ENCODE measurements at places on chromosomes 3 and 15. TPM values are rescaled to one million over a fixed set of nuclear protein-coding genes. Genes with fewer than 3 reads are reported as not detected.

DNA sequence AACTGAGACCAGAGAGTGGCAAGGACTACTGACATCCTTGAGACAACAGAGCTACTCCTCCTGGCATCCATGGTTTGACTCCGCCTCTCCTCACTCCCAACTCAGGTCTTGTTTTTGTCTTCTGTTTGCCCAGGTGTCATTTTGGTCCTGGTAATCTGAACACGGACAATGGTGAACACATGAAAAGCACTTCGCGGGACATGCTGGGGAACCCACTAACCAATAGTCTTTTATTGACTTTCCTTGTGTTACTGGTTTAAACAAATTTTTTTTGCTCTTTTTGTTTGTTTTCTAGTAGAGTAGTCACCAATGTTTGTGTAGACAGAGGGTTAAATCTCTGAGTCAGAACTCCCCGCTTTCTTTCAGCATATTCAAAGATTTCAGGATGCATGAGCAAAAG, 38.4 kb downstream of the LARP6 start:
- no peak for DNase-seq

GRCh38 chr3:131903988-131904415, 130.8 kb downstream of the CPNE4 start:
- DNase-seq: no peak

The CAMKV gene
- total RNA-seq: 518 TPM

- no peak for DNase-seq
Observed at GRCh38 chr15:70875001-70875782, 17.0 kb downstream of the THAP10 start.

The PODXL2 gene
- total RNA-seq: 139 TPM

- DNase-seq: no peak
Observed at GRCh38 chr3:176927280-176927679, 270.0 kb downstream of the TBL1XR1 start.

GRCh38 chr3:47422743-47423142, 41.9 kb downstream of the PTPN23 start:
- DNase-seq: no peak

DNA sequence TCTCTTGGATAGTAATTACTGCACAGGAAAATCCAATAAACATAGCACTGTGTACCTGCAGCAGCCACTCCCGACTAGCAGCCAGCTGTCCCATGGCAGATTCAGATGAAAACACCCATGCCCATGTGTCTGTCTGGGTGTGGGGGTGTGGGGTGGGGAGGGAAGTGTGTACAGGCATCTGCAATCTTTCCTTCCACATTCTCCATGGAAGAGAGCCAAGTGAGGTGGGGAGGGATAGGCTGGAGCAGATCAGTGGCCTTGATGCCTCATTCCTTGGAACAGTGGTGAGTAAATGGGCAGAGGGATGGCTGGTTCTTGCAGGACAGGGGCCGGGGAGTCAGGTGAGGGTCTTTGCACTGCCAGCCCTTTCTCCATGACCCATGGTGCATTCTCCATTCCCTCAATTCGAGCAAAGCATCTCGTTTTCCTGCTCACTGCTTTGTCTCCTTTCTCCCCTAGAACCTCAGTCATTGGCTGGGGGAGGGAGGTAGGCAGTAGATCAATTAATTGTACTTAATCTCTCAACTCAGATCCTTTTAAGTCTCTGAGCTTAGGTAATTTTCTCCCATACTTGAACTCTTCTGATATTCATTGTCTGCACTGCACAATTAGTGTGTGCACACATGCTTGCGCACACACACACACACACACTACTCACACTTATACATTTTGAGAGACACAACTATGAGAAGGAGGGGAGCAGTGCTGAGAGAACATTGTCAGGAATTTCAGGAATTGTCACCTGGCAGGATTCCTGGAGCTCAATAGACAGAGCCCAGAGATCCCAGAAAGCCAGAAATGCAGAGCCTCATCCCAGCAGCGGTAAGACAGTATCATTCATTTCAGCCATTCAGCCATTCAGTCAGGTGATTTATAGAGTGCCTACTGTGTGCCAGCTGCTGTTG, 31.9 kb downstream of the PDIA5 start:
- no peak for DNase-seq

GRCh38 chr3:114686621-114687020, 392.8 kb downstream of the TIGIT start:
- no peak for DNase-seq

GRCh38 chr3:42369304-42369703, 41.1 kb downstream of the LYZL4 start:
- no peak for DNase-seq

- no peak for DNase-seq
Observed at GRCh38 chr3:126486360-126486847, 10.7 kb upstream of the ZXDC start.

- DNase-seq: peak; percentile 71
Observed at GRCh38 chr15:77659350-77660321, 26.9 kb upstream of the LINGO1 start.

DNA sequence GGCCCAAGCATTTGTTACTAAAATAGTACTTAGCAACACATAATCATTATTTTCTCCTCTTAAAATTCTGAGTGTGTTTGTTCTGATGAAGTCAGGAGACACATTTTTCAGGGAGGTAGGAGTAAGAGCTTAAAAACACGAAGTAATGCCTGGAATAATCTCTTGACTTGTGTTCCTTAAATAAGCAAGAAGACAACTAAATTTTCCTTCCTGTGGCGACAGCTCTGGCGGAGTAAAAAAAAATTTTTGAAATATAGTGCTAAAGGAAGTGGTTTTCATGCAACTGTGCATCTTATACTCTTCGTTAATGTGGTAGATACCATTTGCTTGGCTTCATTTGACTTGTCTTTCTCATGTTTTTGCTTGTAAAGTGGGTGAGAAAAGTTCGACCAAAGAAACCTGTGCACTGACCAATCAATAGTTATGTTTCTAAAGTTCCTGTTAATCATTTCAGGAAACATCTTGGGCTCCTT, 11.1 kb upstream of the MBNL1 start:
- no peak for DNase-seq

DNA sequence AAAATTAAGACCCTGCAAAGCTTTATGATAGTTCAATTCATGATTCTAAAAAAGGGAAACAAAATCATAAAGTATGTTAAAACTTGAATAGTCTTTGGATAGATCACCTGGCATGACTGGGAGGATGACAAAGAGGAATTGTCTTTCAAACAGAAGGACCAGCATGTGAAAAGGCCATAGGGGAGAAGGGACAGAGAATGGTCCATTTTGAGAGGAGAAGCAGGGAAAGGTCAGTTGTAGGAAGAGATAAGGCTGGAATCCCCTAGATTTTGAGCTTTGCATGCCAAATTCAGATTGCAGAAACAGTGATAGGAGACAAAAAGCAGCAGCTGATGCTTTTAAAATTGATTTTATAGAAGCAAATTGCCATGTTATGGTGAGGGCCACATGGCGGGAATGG, 12.7 kb downstream of the PROS1 start:
- no peak for DNase-seq

The MGLL gene
- total RNA-seq: 10.3 TPM

GRCh38 chr15:62914461-62915079, 128.0 kb upstream of the TPM1 start:
- no peak for DNase-seq

The GOLGA6A gene
- 0.83 TPM for total RNA-seq

The CASR gene
- not detected for total RNA-seq

The CHRD gene
- total RNA-seq: 47.1 TPM

DNA sequence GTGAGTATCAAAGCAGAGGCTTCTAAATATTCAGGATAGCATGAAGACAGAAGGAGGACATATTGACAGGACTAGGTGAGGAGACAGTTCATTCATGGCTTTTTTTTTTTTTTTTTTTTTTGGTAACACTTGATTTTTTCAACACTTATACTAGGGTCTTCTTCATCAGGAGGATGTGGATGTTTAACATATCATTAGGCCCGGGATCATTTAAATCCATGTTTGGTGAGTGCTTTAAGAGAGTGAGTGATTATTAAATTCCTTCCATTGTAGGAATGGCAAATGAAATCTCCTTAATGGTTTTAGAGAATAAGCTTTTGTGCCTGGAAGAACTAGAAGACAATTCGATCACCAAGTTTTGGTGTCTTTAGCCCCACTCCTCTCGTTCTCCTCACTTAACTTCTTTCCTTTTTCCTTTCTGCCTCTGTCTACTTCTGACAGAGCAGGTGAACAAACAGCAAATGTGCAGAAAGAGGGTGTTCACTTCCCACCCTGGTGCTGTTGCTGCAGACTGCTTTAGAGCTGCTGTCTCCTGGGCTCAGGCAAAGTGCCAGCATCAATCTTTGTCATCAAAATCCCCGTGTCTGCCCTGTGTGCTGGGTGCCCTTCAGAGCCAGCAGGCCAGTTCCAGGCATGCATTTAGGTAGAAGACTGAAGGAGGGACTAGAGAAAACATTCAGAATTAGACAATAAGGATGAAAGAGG, 35.6 kb upstream of the RAB11A start:
- no peak for DNase-seq

- no peak for DNase-seq
Observed at GRCh38 chr3:58106061-58106460, 97.8 kb downstream of the FLNB start.

DNA sequence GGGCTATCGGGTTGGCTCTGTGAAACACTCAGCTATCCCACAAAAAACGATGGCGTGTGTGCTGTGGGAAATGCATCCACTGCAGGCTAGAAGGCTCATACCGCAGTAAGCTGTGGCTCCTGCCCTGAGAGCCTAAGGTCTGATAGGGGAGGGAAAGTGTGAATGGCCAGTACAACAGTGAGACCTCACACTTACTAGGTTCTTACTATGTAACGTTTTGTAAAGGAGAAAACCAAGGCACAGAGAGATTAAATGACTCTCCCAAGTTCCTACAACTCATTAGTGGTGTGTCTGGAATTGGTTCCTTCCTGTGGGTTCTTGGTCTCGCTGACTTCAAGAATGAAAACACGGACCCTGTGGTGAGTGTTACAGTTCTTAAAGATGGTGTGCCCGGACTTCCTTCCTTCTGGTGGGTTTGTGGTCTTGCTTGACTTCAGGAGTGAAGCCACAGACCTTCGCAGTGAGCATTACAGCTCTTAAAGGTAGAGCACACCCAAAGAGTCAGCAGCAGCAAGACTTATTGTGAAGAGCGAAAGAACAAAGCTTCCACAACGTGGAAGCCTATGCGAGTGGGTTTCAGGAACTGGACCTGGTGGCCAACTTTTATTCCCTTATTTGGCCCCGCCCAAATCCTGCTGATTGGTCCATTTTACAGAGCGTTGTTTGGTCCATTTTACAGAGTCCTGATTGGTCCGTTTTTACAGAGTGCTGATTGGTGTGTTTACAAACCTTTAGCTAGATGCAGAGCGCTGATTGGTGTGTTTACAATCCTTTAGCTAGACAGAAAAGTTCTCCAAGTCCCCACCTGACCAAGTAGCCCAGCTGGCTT, 161.7 kb downstream of the POLR2M start:
- no peak for DNase-seq

The ECE2 gene
- 1.6 TPM for total RNA-seq

The TMEM44 gene
- 35.3 TPM for total RNA-seq

- no peak for DNase-seq
Observed at GRCh38 chr3:66082679-66083078, 44.0 kb upstream of the MAGI1 start.

- DNase-seq: no peak
Observed at GRCh38 chr3:55678546-55679216, 191.6 kb upstream of the WNT5A start.

- no peak for DNase-seq
Observed at GRCh38 chr3:58009026-58009748, 965 bp downstream of the FLNB start.

The CDCP1 gene
- total RNA-seq: 0.71 TPM

GRCh38 chr15:50593761-50594160, 47.3 kb upstream of the USP50 start:
- DNase-seq: no peak

The ACTRT3 gene
- 1.8 TPM for total RNA-seq

The SPRED1 gene
- total RNA-seq: 2.4 TPM

- no peak for DNase-seq
Observed at GRCh38 chr3:177385831-177386301, 188.6 kb upstream of the TBL1XR1 start.

The MLF1 gene
- total RNA-seq: 16.8 TPM

- DNase-seq: no peak
Observed at GRCh38 chr15:77010312-77010686, 15.4 kb downstream of the PSTPIP1 start.

GRCh38 chr15:74809956-74810355, 2.7 kb upstream of the LMAN1L start:
- DNase-seq: no peak
